ENCODE measurements at places on chromosomes 16 and 17. TPM values are rescaled to one million over a fixed set of nuclear protein-coding genes. Genes with fewer than 3 reads are reported as not detected.

GRCh38 chr17:56434610-56435009, 158.9 kb upstream of the NOG start:
- DNase-seq: no peak

- no peak for DNase-seq
These were observed 161.3 kb downstream of the SLC39A11 start for GRCh38 chr17:72931163-72931562.

- DNase-seq: no peak
These were observed 163.6 kb downstream of the HS3ST3A1 start for GRCh38 chr17:13437966-13438779.

- DNase-seq: no peak
These were observed 380 bp downstream of the HS3ST3A1 start for GRCh38 chr17:13601322-13601775.

DNA sequence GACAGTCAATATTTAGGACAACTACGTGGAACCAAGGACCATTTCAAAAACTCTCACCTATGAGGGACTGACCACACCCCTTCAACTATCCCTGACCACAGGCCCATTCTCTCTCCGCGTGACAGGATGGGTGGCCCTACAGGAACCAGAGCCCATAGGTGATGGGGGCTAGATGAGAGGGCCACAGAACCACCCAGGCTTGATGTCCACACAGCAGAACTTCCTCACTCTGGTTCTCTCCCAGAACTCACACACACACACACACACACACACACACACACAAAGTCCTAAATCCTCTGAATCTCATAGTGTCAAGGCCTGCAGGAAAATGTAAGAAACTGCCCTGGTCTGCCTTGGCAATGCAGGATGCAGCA, 1.5 kb downstream of the ZNF319 start:
- no peak for DNase-seq

GRCh38 chr17:51165680-51166197, 472 bp upstream of the NME2 start:
- no peak for DNase-seq

DNA sequence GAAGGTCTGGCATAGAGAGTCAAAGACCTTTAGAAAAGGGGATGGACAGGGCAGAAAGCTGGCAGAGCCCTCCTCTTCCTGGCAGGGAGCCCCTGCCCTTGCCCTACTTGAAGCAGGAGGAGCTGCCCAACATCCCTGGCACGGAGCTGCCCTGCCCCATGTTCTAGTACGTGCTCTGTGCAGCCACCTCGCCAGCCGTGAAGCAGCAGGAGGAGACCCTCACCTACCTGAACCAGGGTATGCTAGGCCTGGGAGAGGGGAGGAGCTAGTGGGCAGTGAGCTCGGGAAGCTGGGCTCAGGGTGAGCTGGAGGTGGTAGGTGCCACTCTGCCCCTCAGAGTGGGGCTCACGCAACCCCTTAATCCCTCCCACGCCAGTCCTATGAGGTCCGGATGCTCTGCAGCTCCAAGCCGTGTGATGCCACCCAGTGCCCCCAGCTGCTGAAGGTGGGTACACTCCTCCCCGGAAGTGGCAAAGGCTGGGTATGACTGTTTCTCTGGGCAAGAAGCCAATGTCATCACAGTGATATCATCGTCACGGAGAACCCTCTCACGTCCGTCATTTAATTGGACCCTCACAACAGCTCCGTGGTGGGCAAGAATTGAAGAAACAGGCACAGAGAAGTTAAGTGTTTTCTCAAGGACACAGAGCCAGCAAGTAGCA, 12.7 kb upstream of the STAC2 start:
- DNase-seq: no peak

DNA sequence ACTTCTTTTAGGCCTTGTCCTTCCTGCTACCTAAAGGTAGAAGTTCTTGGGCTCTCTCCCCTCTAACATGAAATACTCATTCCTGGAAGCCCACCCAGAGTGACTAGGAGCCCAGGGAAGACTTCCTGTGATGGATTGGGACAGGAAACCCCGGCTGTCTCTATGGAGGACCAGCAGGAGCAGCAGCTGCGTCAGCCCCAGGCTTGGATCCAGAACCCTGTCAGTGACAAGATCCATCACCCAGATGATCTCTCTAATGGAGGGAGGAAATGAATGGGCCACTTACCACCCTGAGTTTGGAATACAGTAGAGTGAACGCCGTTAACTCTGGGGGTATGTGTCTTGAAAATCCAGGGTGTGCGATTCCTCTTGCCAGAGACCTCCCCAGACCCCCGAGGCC, 195.7 kb upstream of the WSCD1 start:
- DNase-seq: no peak

- no peak for DNase-seq
These were observed 74.2 kb downstream of the HAPSTR1 start for GRCh38 chr16:9165681-9166080.

GRCh38 chr17:68461122-68461539, 3.8 kb upstream of the WIPI1 start:
- DNase-seq: no peak

GRCh38 chr16:13291591-13292333, 390.4 kb downstream of the SHISA9 start:
- no peak for DNase-seq

- DNase-seq: no peak
These were observed 412.3 kb downstream of the MAF start for GRCh38 chr16:79188115-79188738.

Gene GJD3
- 0.70 TPM for polyA plus RNA-seq

Gene MEIOC
- polyA plus RNA-seq: 1.9 TPM

Gene KRT17
- polyA plus RNA-seq: 0.71 TPM

Gene CACNG1
- 267 TPM for polyA plus RNA-seq

Gene C16orf74
- polyA plus RNA-seq: 0.87 TPM

Gene C16orf96
- polyA plus RNA-seq: 0.73 TPM

Gene ENPP7
- polyA plus RNA-seq: not detected

Gene FUS
- 351 TPM for polyA plus RNA-seq
